ENCODE measurements at places on chromosomes 5 and 9.

- no peak for DNase-seq
Observed at GRCh38 chr5:29175774-29176173, 2017.7 kb upstream of the CDH6 start.

- DNase-seq: no peak
Observed at GRCh38 chr5:37871023-37871815, 31.4 kb upstream of the GDNF start.

DNA sequence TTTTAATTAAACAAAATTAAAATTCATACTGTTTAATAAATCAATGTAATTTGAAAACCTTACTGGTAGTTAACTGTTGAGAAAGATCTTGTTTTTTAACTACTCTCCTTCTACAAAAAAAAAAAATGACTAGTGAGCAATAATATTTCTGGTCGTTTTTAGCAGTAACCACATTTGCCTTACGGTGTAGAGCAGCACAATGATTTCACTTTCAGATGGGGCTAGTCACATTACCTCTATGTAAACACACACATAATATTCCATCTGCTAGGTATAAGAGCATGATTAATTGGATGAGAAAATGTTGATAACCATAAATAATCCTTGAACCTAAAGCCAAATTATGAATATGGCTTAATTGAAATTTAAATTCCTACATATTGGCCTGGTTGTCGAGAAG is 198.1 kb downstream of the CHSY3 start:
- no peak for DNase-seq

DNA sequence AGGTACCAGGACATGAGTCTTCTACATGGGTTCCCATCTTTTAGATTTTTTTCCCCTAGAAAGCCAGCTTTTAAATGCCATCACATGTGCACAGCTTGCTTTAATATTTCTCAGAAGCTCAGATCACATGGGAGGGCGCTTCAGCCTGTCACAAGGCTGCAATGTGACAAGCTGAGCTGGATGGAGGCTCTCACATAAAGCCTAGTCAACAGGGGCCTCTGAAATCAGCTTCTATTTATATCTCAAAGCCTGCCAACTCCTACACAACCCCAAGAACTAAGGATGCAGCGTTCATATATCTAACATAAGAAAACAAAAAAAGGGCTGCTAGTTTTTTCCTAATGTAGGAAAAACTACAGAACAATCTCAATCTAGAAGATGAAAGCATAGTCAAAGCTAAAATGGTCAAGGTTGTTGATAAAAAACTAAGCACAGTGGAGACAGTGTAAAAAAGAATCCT is 2.3 kb downstream of the ZFAND5 start:
- DNase-seq: peak; percentile 86

DNA sequence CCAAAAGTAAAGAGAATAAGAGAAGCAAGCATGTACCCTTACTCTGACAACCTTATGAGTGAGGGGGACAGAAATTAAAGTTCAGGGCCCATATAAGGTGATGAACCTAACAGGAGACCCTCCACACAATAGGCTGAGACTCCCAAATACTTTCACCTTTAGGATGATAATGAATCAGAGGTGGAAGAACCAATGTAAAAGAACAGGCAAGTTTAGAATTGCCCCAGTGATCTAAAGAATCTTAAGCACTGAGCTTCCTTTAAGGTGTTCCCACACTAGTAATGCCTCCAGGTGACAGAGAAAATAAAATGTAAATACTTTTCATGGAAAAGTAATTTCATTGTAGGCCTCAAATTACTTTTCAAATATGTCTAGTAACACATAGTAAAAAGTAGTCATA is 8.2 kb upstream of the FAM151B start:
- DNase-seq: no peak

- DNase-seq: no peak
Observed at GRCh38 chr9:103809745-103810144, 284.4 kb upstream of the SMC2 start.

- no peak for DNase-seq
Observed at GRCh38 chr9:110252509-110253139, 3.7 kb downstream of the TXN start.

- DNase-seq: no peak
Observed at GRCh38 chr5:72486371-72486770, 20.8 kb downstream of the ZNF366 start.

- no peak for DNase-seq
Observed at GRCh38 chr9:94934816-94935328, 208.4 kb downstream of the AOPEP start.

DNA sequence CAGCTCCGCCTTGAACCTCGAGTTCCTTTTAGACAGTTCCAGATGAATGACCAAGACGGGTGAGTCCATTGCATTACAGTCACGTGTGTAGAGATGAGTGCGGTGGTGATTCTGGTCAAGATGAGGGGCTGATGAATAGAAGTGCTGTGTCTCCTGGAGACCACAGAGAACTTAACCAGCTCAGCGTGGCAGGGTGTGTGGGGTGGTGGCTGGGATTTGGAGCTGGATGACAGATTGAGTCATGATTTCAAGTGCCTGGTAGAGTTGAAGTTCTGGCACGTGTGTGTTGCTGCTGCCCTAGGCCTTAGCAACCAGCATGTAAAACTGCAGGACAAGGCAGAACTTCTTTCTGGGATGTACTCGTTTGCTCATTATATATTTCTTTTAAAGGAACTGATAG is 53.3 kb downstream of the PRRC2B start:
- no peak for DNase-seq

- DNase-seq: no peak
Observed at GRCh38 chr9:77017505-77017894, 2.0 kb upstream of the FOXB2 start.

DNA sequence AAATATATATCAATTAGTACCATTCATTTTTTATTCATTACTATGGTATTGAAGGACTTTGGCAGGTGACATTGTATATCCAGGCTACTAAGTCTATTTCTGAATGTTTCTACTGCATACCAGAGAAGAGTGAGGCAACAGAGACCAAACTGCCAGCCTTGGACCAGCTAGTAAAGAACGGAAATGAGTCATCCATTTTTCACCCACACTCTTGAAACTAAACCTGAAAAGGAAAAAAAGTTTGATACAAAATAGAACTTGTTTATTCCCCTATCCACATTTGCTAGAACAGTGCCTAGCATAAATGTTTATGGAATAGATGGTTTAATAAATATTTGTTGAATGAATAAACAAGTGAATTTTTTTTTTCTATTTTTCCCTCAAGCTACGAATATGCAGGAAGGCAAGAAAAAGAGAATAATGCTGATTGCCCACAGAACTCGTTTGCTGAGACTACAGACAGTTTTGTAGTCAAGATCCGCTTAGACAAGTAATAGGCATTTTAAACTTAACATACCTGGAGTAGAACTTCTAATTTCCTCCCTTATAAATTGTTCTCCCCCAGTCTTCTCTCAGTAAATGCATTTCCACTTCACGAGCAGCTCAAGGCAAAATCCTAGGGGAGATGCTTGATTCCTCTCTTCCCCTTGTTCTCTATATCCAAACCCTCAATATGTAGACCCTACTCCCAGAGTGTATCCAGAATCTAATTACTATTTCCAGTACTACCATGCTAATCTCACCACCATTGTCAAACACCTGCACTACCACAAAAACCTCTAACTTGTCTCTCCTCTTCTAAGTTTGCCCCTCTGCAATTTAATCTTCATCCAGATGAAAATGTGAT is 146.2 kb upstream of the RASA1 start:
- DNase-seq: peak; percentile 1

GRCh38 chr9:136682710-136683109 is 4.5 kb downstream of the AGPAT2 start:
- no peak for DNase-seq

DNA sequence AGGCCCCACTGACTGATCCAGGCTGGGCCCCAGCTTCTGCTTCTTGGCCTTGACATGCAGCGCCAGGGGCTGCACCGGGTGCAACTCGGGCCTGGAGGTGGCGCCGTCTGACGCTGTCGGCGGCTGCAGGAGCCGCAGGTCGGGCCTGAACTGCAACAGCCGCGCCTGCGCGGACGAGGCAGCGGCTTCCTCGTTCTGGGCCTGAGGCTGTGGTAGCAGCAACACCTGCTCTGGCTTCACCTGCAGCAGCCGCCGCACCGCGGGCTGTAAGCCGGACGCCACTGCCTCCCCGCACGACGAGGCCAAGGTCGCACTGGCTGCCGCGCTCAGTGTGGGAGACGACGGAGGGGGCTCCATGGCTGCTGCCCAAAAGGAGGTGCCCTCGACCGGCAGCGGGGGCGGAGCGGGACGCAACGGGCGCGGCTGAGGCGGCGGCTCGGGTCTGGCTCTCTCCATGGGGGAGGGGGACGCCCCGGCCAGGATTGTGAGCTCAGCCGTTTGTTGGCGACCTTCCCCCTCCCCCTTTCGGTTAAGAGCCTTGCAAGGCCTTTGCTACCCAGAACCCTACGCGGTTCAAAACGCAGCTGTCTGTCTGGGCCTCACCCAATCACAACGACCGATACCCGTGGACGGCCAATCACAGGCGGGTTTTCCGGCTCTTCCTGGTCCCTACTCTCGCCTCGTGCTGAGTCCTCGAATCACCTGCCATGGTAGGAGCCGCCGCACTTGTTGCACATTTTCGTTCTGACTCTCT is 438 bp downstream of the SOX30 start:
- peak; percentile 14 for DNase-seq

GRCh38 chr5:116673453-116673852 is 98.8 kb upstream of the SEMA6A start:
- DNase-seq: no peak

DNA sequence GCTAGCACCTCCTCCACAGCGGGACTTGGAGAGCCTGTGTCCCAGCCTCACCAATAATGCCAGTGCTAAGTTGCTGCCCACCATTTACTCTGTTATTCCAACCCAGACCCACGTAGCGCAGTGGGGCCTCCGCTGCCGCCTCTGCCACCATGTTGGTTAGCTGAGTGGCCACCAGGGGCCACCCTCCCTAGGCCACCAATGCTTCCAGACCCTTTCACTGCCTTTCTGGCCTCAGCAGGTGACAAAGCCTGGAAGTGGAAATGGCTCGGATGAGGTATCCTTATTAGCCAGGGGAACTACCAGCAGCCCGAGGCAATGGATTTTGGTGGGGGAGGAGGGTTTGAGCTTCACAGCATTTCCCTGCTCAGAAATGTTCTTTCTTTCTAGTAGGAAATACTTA is 110.1 kb downstream of the OSTF1 start:
- no peak for DNase-seq

DNA sequence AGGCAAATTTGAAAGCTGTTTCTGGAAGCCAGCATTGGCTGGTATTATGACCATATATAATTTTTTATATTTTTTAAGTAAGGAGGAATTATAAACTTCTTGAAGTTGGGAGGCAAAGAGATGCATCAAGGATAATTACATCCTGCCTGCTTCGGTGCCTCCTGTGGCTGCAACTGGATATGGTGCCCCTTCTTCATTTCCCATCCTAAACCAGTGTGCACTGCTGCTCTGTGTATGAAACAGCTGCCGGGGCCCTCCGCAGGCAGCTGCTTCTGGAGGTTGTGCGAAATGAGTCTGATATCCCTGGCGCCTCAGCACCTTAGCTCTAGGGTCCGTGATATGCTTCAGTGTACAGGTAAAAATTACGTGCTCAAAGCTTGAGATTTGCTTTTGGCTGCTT is 304.2 kb downstream of the ENC1 start:
- no peak for DNase-seq

- DNase-seq: no peak
Observed at GRCh38 chr5:179732918-179733771, 523 bp downstream of the MAML1 start.
